ENCODE measurements at places on chromosomes 3 and 15. TPM values are rescaled to one million over a fixed set of nuclear protein-coding genes. Genes with fewer than 3 reads are reported as not detected.

- no peak for DNase-seq
- H3K27me3 ChIP-seq = peaks cover 34% of the 10 kb centered on the region
- H3K4me3 ChIP-seq = no peak overlapping the region
Observed at GRCh38 chr3:9553948-9554513, 409 bp upstream of the LHFPL4 start.

DNA sequence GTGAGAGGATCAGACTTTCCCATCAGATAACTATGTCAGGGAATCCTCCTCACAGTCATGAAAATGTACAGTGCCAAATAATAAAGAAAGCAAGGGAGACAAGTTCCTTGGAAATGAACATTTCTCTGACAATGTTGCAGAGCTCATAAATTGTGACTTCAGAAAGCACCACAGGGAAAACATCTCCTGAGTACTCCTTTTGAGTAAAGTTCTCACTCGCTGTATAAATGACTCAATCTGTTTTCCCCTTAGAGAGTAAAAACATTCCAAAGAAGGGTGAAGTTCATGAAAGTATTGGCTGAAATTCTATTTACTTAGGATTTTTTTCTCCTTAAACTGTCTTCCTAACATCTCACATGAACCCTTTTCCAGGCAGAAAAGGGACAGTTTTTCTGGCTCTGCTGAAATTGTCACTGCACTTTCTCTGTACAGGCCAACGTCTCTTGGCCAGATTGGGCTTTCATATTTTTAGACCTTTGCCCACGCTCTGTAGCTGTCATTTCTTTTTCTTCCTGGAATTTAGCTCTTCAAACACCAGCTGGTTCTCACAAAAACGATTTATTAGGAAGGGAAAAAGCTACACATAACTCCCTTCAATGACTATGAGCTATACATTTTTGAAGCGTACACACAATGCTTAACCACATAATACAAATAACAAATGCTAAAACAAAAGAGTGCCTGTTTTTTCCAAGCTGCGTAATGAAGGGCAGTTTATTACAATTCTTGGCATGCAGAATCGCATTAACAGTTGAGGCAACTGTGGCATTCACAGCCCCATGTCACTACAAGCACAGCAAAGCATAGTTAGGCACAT is 216.1 kb downstream of the ATP8B4 start:
- peaks cover 31% of the 10 kb centered on the region for H3K36me3 ChIP-seq
- DNase-seq = no peak
- no peak overlapping the region for H3K27ac ChIP-seq
- peaks cover 3% of the 10 kb centered on the region for H3K27me3 ChIP-seq
- H3K4me1 ChIP-seq = no peaks in the 10 kb centered on the region

- H3K36me3 ChIP-seq = no peaks in the 10 kb centered on the region
- no peak overlapping the region for H3K4me3 ChIP-seq
- H3K4me1 ChIP-seq = no peaks in the 10 kb centered on the region
- no peak overlapping the region for H3K27ac ChIP-seq
Observed at GRCh38 chr3:63287610-63288009, 9.5 kb downstream of the SYNPR start.

DNA sequence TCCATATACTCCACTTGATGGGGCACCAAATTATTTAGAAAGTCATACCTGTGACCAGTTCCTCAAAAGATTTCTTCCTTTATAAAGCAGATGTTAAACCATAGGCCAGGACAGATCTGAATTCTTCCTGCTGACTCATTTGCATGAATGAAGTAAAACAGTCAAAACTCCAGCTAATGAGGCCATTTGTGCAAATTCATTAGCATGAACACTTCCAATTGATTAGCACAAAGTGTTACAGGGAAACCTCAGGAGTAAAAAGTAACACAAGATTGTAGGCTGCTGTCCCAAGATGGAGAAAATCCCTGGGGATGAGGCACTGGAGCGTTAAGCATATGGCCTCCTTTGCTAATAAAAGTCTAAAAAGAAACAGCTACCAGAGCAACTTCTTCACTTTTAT is 149.8 kb downstream of the ZNF385D start:
- H3K27ac ChIP-seq = no peak overlapping the region
- no peaks in the 10 kb centered on the region for H3K4me1 ChIP-seq
- no peak for DNase-seq
- H3K27me3 ChIP-seq = no peaks in the 10 kb centered on the region
- H3K4me3 ChIP-seq = no peak overlapping the region

Gene ACKR2
- total RNA-seq = 2.3 TPM

GRCh38 chr3:79521221-79521848 is 246.5 kb downstream of the ROBO1 start:
- no peak overlapping the region for H3K4me3 ChIP-seq
- H3K27ac ChIP-seq = no peak overlapping the region
- no peaks in the 10 kb centered on the region for H3K36me3 ChIP-seq

Gene RAB8B
- total RNA-seq = 113 TPM

Gene MGLL
- 1.5 TPM for total RNA-seq

Gene ITIH1
- not detected for total RNA-seq

Gene ATP8B4
- 39.2 TPM for total RNA-seq

Gene SYNPR
- not detected for total RNA-seq

Gene GPX1
- 115 TPM for total RNA-seq

DNA sequence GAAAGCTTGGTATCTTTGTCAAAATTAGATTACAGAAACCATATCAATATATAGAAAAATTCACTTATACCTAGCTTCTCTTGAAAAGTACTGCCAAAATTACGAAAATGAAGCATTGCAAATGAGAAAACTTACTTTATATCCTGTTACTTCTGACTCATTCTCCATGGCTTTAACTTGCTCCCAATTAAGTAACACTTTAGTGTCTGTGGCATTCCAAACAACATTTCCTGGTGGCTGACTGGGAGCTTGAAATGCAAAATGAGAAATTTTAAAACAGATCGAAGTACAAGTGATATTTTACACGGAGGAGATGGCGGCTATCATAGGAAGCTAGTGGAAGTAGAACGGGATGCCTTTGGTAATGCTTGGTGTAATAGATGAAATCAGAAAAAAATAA is 347.3 kb downstream of the CNTN3 start:
- no peaks in the 10 kb centered on the region for H3K36me3 ChIP-seq
- H3K4me3 ChIP-seq = no peak overlapping the region
- no peaks in the 10 kb centered on the region for H3K27me3 ChIP-seq

Gene SLC22A13
- 0.58 TPM for total RNA-seq

DNA sequence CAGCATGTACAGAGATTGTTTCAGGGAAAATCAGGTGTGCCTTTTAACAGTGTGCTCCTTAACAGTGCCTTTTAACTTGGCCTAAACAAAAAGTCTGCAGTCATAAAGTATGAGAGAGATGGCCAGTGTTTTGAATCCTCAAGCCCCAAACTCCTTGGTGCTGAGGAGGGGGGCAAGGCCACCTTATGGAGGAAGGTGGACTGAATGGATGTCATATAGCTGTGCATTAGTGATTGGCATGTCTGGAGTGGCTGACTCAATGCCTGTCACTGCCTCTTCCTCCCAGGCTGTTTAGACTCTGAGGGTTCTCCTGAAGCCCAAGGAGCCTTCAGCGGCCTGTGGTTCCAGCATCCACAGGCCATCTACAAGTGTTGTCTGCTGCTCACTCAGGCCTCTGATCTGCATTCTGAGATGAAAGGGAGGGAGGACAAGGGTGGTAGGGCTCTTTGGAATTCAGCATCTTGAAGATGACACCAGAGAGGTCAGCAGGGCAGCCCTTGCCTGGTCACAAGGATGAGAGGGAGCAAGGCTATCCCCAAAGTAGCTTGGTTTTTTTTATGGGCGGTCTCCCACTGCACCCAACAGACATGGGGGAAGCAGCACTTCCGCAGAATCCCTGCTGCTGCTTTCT is 1.5 kb downstream of the FOXL2NB start:
- no peak overlapping the region for H3K4me3 ChIP-seq
- peaks cover 72% of the 10 kb centered on the region for H3K27me3 ChIP-seq
- no peak overlapping the region for H3K27ac ChIP-seq
- H3K4me1 ChIP-seq = peaks cover 34% of the 10 kb centered on the region
- DNase-seq = no peak
